ENCODE measurements at places on chromosomes 1 and 21. TPM values are rescaled to one million over a fixed set of nuclear protein-coding genes. Genes with fewer than 3 reads are reported as not detected.

Gene LMO4
- polyA plus RNA-seq = 51.8 TPM

GRCh38 chr1:116218922-116219321, 107.7 kb downstream of the MAB21L3 start:
- no peaks in the 10 kb centered on the region for H3K4me1 ChIP-seq
- no peak overlapping the region for H3K27ac ChIP-seq
- H3K36me3 ChIP-seq = no peaks in the 10 kb centered on the region
- no peak overlapping the region for H3K4me3 ChIP-seq
- H3K27me3 ChIP-seq = peaks cover 9% of the 10 kb centered on the region

- no peaks in the 10 kb centered on the region for H3K4me1 ChIP-seq
- no peaks in the 10 kb centered on the region for H3K27me3 ChIP-seq
- no peak overlapping the region for H3K4me3 ChIP-seq
- H3K27ac ChIP-seq = no peak overlapping the region
- DNase-seq = no peak
These were observed 106.7 kb downstream of the CAMTA1 start for GRCh38 chr1:6891781-6892579.

DNA sequence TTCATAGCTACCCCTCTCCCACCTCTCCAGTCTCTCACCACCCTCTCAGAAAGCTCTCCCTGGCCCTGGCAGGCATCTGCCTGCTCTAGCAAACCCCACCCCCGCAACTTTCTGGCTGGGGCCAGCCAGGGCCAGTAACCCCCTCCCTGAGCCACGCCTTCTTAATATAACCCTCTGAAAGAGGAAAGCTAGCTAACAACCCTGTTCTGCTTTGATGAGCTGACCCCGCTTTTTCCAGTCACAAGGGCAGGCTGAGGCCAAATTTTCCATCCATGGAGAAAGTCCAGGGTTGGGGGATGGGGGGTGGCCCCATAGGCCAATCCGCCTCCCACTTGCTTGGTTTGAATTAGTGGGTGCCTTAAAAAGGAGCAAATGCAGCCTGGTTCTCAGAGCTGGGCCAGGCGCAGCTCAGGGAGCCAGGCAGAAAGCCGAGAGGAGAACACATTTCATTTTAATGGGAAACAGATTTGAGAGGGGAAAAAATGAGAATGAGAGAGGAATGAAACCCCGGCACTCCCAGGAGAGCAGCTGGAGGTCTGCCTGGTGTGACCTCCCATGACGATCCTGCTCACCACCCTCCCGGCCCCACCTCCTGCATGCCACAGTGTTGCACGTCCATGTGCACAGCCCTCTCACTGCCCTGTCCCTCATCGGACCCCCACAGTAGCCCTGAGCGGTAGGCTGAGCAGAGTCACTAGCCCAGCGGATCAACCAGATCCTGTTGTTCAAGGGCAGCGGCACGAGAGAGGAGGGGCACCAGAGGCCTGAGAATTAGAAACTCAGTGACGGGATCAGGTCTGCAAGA, 62.3 kb downstream of the OPTC start:
- H3K27ac ChIP-seq = no peak overlapping the region
- H3K36me3 ChIP-seq = no peaks in the 10 kb centered on the region
- peaks cover 14% of the 10 kb centered on the region for H3K27me3 ChIP-seq
- no peaks in the 10 kb centered on the region for H3K4me1 ChIP-seq

Gene OPTC
- polyA plus RNA-seq = not detected

GRCh38 chr1:110915804-110916203, 42.9 kb downstream of the CD53 start:
- DNase-seq = no peak
- no peak overlapping the region for H3K27ac ChIP-seq
- no peaks in the 10 kb centered on the region for H3K36me3 ChIP-seq
- H3K27me3 ChIP-seq = no peaks in the 10 kb centered on the region

GRCh38 chr1:91680556-91681155, 180.0 kb downstream of the CDC7 start:
- DNase-seq = no peak
- no peaks in the 10 kb centered on the region for H3K27me3 ChIP-seq
- H3K4me3 ChIP-seq = no peak overlapping the region
- H3K36me3 ChIP-seq = peaks cover 29% of the 10 kb centered on the region

Measured in HepG2 (cell line).